ENCODE measurements at places on chromosomes 3 and 15. TPM values are rescaled to one million over a fixed set of nuclear protein-coding genes. Genes with fewer than 3 reads are reported as not detected.

ITIH4 gene
- 18.8 TPM for total RNA-seq

RTP4 gene
- total RNA-seq, result 7.4 TPM

CLEC3B gene
- 109 TPM for total RNA-seq

ASB14 gene
- not detected for total RNA-seq

TIMMDC1 gene
- 55.5 TPM for total RNA-seq

DNA sequence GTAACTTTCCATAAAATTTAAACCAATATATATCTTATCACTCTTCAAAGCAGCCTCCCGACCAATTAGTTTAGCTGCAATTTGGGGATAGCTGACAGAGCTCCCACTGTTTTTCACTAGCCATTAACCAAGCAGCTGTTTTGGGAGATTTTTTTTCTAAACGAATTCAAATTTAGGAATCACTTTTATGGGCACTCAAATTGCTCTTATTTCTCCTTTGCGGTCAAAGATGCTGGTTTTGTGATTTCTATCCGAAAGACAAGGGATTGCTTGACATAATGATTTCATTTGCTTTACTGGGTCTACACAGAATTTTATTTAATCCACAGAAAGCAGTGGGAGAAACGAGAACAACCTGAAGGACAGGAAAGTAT, 505.7 kb upstream of the IL12A start:
- DNase-seq, result no peak

GRCh38 chr3:123481722-123482457, 33.0 kb upstream of the ADCY5 start:
- no peak for DNase-seq

DNA sequence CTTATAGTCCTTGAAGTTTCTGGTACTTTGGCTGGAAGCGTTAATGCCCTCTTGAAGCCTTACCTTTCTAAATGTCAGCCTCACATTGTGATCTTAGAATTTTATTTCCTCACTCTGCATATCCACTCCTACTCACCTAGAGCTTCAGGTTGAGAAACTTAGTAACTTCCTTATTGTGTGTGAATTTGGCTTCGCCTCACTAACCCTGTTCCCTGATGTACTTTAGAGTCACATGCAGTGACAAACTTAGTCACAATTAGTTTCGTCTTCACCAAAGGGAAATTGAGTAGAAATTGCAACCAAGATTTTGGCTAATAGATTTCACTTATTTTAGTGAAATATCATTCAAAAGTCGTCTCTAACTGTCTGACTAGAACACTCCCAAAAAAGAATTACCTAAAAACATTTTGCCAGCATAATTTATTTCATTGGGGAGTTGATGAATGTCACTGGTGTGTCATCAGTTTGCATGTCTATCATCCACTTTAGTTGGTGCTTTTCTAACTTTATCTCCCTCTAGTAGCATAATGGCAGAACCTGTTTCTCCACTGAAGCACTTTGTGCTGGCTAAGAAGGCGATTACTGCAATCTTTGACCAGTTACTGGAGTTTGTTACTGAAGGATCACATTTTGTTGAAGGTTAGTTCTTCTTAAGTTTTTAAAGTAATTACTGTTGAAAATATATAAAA, 960 bp downstream of the MFN1 start:
- no peak for DNase-seq

- DNase-seq, result no peak
Measured at GRCh38 chr15:51758645-51759044, 7.2 kb downstream of the TMOD2 start.

- DNase-seq, result no peak
Measured at GRCh38 chr3:106299300-106300098, 430.7 kb upstream of the CBLB start.

DNA sequence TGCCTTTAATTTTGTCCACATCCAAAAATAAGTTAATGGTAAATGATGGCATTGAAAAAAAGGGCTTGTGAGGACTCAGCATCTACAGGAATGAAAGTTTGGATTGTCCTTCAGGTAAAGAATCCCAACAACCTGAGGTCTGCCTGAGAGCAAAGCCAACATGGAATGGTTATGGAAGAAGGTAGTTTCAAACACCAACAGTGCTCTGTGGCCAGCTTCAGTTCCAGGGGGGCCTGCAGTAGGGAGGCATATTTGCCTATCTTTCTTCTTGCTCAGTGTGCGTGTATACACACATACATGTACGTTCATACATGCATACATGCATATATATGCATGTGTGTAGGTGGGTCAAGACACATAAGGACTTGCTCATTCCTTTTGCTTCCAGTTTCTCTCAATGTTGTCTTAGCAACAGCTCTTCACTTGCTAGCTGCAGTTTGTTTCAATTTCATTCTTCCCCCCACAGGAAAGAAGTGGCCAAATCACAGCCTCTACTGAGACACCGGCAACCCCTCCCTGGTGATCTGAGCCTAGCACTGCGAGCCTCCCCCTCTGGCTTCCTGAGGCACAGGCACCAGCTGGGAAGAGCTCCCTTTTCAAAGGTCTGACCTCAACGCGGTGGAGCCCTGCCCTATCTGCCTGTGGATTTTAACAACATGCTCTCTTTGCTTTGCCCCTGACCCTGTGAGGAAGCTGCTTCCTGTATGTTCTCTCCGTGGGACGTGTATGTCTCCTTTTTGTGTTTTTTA, 146.2 kb downstream of the KLF13 start:
- no peak for DNase-seq

GRCh38 chr3:87509401-87509800, 233.0 kb upstream of the POU1F1 start:
- no peak for DNase-seq

DNA sequence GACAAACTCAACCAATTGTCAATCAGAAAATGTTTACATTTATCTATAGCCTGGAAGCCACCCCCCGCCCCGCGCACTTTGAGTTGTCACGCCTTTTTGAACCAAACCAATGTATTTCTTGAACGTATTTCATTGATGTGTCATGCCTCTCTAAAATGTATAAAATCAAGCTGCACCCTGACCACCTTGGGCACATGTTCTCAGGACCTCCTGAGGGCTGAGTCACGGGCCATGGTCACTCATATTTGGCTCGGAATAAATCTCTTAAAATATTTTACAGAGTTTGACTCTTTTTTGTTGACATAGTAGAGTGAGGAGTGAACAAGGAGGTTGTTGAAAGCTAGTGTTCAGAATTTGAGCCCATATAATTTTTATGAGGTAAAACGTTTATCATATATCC, 6.5 kb downstream of the MCTP2 start:
- no peak for DNase-seq

- no peak for DNase-seq
Measured at GRCh38 chr3:53880396-53881345, 1.3 kb downstream of the ACTR8 start.

DNA sequence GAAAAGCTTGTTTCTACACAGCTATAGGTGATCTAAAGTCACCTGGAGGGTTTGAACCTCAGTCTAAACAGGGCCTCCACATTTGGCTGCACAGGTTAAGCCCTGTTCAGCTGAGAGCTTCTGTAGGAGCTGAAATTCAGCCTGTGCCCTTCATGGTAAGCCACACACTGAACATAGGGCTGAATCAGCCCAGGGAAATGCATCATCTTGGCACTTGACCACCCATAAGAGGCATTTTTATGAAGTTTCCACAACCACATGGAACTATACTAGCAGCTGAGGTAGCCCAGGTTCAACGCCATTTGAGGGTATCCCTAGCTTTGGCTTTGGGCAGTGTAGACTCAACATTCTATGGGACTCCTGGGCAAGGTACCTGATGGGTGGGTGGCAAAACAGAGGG, 126.8 kb downstream of the FAM174B start:
- no peak for DNase-seq
